Amniotic stem cell (primary cell): ENCODE measurements at places on chromosomes 7 and 10.

DNA sequence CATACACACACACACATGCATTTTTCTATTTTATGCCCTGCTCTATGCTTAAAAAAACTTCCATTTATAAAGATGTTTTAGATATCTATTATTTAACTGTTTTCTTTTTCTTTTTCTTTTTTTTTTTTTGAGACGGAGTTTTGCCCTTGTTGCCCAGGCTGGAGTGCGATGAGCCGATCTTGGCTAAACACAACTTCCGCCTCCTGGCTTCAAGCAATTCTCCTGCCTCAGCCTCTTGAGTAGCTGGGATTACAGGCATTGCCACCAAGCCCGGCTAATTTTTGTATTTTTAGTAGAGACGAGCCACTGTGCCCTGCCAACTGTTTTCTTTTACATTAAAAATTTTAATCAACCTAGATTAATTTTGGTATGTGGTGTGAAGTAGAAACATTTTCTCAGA lies 45.6 kb upstream of the PURB start:
- no peak for DNase-seq

DNA sequence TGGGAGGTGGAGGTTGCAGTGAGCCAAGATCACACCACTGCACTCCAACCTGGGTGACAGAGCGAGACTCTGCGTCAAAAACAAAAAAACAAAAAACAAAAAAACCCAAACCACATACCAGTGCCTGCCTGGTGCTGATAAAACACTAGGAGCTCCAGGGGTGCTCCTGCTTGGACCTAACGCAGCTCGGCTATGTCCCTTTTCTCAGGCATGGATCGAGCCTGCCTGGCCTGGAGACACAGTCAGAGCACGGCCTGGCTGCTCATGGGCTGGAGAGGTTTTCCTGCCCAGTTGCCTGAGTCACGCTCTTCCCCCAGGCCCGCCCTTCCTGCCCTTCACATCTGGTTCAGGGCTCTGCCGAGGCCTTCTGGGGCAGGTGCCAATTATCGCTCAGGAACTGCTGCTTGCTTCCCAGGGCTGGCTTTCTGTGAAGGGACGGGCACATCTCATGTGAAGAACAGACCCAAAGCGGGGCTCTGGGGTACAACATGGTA lies 12.6 kb upstream of the NPFFR1 start:
- DNase-seq = peak; percentile 62

DNA sequence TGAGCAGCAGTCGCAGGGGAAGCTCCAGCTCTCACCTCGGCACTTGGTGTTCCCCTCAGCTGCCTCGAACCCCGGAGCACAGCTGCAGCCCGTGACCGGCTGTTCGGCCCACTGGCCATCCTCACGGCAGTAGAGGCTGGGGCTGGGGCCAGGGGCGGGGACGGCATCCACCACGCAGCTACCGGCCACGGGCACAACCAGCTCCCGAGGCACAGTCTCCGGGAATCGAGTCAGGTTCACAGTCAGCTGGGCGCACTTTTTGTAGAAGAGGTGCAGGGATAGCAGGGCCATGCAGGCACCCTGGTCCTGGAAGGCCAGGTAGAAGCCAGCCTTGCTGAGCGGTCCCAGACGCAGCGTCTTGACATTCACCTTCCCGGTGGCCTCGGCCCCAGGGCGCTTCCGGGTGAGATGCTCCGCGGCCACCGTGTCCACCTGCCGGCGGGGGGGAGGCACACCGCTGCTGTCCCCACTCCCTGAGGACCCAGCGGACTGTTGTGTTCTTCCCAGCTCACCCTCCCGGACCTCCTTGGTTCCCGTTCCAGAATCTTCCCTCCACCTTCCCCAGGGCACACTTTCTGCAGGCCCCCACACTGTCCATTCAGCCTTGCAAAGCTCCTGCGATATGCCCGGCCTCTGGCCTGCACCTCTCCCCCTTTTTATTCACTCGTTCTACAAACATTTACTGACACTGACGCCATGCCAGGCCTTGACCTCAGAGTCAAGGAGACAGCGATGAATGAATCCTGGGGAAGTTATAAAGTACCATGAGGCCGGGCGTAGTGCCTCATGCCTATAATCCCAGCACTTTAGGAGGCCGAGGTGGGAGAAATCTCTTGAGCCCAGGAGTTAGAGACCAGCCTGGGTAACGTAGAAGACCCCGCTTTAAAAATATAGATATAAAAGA lies 4.8 kb downstream of the EPHB4 start:
- no peak for DNase-seq

DNA sequence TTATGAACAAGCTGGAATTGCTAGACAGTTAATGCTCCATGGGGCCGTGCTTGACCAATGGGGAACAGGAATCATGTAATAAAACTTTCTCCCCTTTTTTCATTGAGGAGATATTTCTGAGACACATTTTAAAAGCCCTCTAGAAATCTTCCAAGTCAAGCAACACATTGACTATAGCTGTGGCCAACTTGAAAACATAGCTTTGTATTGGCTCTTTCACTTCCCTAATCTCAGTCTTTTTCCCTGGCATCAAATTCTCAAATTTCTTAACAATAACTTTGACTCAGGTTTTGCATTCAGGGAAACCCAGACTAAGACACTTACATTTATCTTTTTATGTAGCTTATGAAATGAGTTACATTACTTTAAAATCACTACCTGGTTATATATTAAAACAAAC lies 947.1 kb upstream of the MBL2 start:
- no peak for DNase-seq

DNA sequence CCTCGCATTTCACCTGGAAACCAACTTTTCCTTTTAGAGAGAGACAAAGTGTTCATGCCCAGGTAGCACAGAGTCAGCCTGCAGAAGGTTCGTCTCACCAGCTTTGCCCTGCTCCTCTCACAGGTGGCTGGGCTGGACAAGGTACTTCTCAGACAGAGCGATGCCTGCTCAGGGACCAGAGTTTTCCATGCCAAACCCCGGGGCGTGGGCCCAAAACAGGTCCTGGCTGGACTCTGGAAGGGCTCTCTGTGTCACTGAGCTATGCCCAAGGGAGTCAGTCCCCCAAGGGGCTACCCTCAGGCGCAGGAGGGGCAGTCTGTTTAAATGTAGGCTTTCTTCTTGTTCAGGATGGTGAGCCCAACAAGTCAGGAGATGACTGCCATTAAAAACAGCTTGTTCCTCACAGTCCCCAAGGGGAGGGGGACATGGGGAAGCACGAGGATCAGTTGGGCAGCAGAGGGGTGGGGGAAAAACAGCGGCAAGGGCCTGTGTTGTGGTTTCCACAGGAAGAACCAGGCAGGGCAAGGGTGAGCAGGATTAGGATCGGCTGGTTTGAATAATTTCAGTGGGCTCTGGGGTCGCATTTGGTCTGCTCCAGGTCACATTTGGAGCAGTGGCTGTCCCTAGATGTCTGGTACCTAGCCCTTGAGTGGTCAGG lies 55.5 kb upstream of the FIGNL1 start:
- no peak for DNase-seq

DNA sequence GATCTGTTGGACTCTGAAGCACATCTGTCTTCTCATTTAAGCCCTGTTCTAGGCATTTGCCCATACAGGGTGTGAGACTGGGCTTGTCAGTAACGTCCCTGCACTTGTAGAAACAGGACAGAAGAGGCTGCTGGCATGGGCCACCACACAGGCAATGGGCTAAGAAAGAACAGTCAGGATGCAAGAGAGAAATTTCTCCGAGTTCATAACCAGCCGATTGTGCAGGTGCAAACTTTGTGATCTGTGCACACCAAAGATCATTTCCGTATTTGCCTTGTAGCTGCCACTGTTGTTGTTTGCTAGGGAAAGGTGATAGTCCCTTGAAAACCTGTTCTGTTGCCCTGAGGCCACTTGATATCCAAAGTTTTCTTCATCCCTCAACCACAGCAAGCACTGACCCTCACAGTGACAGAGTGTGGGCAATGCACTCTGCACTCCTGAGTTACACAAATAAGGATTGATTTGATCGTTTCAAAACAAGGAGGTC lies 20.3 kb downstream of the KLF6 start:
- no peak for DNase-seq

- DNase-seq = no peak
Observed at GRCh38 chr10:133157662-133158436, 2.2 kb upstream of the KNDC1 start.

DNA sequence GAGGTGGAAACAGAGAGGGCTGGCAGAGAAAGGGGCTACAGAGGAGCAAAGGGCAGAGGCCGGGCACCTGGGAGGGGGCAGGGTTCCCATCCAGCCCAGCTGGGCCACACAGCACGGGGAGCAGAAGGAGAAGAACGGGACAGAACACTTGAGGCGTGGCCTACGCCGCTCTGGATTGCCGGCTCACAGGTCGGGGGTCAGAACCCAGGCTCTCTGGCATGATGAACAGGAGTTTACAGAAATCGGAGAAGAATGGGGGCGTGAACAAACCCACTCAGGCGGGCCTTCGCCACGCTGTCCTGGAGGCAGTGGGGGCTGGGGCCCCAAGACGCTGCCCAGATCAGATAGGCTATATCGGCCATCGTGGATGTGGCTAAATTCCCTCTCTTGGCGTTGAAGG lies 362.2 kb upstream of the SHH start:
- DNase-seq = no peak

GRCh38 chr7:11005202-11005601 lies 31.5 kb downstream of the PHF14 start:
- no peak for DNase-seq

DNA sequence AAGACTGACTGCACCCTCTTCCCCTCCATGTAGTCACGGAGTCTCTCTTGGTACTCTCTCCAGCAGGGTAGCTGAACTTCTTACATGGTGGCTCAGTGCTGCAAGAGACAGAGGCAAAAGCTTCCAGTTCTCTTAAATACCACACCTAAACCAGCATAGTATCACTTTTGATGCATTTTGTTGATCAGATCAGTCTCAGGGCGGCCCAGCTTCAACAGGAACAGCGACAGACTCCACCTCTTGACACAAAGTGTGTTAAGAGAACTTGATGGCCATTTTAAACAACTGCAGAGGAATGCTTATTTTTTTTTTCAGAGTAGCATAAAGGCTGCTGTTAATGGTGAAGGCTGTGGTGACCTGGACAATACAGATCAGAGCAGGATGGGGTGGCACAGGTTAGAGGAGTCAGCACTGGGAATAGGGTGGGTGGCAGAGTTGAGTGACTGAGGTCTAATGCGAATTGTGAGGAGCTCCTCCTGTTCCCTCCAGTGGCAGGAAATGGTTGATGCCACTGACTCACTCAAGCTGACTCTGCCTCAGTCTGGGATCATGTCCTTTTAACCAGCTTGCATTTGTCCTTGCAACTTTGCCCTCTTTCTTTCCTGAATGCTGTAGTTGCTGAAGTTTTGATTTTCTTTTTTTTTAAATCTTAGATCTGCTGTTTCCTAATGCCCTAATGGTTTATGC lies 17.3 kb downstream of the MGAM start:
- DNase-seq = no peak

GRCh38 chr7:117297606-117298005 lies 25.3 kb downstream of the WNT2 start:
- DNase-seq = no peak

GRCh38 chr7:129222064-129222463 lies 2.8 kb upstream of the AHCYL2 start:
- no peak for DNase-seq

DNA sequence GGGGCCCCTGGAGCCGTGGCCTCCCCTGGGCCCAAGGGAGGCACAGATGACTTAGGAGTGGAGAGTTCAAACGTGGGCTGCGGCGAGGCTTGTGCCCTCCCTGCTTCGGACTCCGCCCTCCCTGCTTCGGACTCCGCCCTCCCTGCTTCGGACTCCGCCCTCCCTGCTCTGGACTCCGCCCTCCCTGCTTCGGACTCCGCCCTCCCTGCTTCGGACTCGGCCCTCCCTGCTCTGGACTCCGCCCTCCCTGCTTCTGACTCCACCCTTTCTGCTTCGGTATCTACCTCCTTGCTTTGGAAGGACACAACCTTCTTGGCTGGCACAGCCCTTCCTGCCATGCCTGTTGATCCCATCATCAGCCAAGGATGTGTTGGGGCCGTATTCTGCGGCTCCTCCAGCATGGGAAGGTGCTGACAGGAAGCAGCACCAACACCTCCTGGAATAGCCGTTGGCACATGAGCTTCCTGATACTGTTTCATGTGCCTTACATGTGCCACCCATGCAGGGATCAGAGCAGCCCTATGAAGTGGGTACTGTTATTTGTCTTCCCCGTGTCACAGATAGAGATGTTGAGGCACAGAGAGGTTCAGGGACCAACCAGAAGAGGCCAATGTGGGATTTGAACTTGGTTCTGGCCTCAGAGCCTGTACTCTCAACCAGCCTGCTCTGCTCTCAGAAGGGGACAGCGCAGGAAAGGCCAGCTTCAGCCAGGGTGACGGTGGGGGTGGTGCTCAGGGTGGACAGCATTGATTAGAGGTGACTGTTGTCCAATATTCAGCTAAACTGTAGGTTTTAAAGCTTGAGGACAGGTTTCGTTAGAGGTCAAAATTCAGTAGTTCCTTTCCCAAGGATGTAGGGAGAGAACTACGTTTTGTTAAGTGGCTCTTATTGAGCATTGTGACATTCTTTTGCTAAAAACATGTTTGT lies 114.5 kb downstream of the NKX6-2 start:
- DNase-seq = no peak

DNA sequence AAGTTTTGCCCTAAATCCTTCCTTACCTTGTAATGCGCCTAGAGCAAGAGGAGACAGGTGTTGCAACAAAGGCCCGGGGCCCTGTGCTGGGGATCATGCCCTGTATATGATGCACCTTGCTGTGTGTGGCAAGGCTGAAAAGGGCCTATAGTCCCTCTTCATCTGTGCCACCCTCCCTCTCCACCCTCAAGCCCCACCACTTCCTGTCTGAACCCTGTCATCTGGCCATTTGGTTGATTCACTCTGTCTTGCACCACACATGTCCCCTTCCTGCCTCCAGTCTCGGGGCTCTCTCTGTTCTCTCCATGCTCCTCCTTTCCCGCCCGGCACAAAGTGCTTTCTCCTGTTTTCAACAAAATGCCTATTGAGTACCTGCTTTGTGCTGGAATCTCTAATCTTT lies 11.5 kb upstream of the MALSU1 start:
- DNase-seq = no peak

DNA sequence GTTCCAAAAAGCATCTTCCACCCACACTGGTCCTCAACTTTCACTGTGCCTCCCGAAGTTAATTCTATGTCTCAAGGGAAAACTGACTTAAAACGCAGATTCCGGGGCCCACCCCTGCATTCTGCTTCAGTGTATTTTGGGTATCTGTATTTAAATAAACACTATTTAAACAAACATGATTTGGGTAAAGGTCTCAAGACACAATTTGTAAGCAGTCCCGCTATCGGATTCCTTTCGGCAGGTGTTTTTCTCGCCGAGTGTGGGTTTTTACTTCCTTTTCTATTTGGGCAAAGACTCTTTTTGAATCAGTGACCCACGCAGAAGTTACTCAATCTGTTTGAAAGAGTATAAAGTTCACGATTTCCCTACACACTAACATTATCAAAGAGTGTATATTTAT lies 1.2 kb downstream of the PDIA4 start:
- no peak for DNase-seq
